Cerebellar cortex (tissue), 1 donor: ENCODE measurements at places on chromosomes 5 and 9.

GRCh38 chr5:85049020-85049419 is 664.3 kb upstream of the EDIL3 start:
- peak; percentile 5 for DNase-seq

DNA sequence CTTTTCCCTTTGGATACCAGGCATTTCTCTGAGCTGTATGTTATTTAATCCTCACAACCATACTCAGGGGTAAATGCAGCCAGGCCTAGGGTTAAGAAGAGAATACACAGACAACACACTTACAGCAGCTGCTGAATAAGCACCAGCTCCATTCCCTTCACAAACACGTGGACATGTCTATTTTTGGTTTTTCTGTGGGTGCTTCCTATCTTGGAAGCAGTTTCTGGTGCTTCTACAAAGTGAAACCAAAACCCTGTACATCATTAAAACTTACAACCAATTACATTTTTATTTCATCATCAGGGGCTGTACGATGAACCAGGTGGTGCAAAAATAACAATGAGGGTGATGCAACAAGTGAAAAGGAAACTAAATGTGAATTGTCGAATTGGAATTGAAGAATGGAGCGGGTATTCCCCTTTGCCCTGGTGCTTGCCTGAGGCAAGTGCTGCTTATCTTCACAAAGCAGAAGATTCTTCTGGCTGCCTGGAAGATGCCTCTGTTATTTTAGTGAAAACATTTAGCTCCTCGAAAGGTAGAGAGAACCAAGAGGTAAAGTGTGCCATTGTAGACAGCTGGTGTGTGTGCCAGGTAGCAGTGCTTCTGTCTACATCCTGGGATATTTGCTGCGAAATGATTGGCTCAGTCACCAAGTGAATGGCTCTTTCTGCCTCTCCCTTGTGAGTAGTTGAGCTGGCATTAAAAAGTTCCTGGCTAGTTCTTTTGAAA is 18.6 kb upstream of the IFNB1 start:
- no peak for DNase-seq

DNA sequence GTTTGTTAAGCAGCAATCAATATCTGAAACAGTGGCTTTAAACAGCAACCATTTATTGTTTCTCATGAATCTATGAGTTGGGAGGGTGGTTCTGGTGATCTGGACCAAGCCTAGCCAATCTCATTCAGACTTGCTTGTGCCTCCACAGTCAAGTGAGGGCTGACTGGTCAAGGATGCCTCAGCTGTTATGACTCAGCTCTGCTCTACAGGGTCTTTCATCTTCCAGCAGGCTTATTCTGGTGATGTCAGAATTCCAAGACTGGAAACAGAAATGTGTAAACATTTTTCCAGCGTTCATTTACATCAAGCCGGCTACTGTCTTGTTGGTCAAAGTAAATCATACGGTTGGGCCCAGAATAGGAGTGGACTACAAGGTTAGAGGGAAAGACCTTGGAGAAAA is 2.5 kb upstream of the PIP5K1B start:
- DNase-seq, result no peak

- no peak for DNase-seq
Observed at GRCh38 chr5:34751807-34752736, 86.9 kb upstream of the TTC23L start.

DNA sequence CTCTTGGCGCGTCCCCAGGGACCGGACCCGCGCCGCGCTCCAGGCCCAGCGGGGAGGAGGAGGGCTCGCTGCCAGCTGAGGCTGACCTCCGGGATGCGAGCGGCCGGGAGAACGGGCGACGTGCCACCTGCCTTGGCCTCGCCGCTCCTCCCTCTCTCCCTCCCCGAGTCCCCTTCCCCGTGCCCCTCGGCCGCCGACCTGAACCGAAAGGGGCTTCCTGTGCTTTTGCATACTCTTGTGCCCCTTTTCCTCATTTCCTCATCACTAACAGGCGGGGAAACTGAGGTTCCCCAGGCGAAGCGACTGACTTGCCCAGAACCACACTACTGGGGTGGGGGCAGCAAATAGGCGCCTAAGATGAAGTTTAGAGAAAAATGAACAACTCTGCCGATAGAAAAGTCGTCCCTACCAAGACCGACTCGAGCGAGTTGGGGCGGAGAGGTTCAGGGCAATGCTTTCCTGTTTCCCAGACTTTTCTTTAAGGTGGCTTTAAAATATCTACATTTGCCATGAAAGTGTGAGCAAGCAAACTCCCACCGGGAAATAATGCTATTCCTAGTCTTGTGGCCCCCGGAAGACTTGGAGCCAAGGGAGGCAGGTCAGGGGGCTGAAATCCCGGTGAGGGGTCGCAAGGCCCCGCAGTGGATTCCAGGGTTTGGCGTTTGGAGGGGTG is 580 bp upstream of the DUSP1 start:
- DNase-seq, result peak; percentile 69

DNA sequence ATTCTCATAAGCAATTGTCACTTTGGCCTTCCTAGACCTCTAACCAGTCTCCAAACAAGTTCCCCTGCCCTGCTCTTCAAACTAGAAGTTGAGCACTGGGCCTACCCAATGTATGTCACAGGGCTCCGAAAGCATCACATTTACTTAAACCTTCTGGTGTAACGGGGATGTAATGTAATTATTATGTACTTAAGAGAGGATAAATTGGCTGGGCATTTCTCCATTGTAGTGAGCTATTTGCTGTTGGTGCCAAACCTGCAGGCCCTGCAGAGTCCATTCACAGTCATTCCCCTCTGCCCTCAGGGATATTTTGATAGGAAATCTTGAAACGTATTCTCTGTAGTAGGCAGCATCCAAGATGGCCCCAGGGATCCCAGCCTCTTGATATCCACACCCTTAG is 64.2 kb upstream of the GNE start:
- DNase-seq, result no peak

- DNase-seq, result no peak
Observed at GRCh38 chr5:148540647-148541046, 113.7 kb downstream of the HTR4 start.

DNA sequence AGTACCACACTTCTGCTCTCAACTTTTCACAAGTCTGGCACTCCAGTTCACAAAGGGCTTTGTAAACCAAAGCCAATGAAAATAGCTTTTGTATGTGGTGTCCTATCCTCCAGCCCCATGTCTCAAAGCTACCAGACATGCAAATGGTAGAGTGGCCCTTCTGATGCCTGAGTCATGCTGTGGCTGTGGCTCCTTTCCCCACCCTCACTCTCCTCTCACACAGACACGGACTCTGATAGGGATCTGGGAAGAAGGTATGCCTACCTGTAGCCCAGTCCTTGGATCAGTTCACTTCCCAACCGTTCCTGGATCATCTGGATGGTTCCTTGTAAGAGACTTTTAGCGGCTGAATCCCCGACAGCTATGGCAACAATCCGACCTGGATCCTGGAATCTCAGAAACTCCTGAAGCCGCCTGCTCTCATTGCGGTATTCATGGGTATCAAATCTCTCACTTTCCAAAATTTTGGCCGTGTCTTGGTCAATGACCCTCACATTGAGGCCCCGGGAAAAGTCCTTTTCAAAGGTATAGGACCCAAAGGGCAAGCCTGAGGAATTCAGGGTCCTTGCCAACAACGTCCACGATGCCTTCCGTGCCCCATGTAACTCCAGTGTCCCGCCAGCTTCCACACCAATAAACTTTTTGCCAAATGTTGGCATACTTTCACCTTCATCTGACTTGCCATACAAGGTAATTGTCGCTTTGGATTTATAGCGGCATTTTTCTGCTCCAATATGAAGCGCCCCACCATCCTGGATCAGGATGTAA is 23.4 kb downstream of the CEMIP2 start:
- no peak for DNase-seq

GRCh38 chr5:65738305-65738704 is 16.3 kb downstream of the NLN start:
- DNase-seq, result no peak

GRCh38 chr9:110543631-110544051 is 35.9 kb downstream of the SVEP1 start:
- DNase-seq, result peak; percentile 48

DNA sequence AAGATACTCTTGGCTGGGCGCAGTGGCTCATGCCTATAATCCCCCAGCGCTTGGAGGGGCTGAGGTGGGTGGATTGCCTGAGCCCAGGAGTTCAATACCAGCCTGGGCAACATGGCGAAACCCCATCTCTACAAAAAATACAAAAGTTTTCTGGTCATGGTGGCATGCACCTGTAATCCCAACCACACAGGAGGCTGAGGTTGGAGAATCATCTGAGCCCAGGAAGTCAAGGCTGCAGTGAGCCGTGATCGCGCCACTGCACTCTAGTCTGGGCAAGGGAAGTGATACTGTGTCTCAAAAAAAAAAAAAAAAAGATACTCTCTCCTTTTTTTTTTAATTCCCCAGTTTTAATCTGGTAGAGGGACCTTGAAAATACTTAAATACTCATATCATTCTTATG is 15.0 kb downstream of the ANKRD33B start:
- no peak for DNase-seq

- no peak for DNase-seq
Observed at GRCh38 chr5:135308752-135309151, 90.3 kb downstream of the MACROH2A1 start.

DNA sequence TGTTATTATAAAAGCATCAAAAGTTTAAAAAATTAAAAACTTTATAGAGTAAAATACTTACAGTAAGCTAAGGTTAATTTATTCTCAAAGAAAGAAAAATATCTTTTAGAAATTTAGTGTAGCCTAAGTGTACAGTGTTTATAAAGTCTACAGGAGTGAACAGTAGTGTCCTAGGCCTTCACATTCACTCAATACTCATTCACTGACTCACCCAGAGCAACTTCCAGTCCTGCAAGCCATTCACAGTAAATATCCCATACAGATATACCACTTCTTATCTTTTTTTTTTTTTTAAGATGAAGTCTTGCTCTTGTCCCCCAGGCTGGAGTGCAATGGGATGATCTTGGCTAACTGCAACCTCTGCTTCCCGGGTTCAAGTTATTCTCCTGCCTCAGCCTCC is 73.1 kb upstream of the FST start:
- DNase-seq, result no peak

GRCh38 chr5:67462147-67462546 is 265.5 kb upstream of the CD180 start:
- no peak for DNase-seq

DNA sequence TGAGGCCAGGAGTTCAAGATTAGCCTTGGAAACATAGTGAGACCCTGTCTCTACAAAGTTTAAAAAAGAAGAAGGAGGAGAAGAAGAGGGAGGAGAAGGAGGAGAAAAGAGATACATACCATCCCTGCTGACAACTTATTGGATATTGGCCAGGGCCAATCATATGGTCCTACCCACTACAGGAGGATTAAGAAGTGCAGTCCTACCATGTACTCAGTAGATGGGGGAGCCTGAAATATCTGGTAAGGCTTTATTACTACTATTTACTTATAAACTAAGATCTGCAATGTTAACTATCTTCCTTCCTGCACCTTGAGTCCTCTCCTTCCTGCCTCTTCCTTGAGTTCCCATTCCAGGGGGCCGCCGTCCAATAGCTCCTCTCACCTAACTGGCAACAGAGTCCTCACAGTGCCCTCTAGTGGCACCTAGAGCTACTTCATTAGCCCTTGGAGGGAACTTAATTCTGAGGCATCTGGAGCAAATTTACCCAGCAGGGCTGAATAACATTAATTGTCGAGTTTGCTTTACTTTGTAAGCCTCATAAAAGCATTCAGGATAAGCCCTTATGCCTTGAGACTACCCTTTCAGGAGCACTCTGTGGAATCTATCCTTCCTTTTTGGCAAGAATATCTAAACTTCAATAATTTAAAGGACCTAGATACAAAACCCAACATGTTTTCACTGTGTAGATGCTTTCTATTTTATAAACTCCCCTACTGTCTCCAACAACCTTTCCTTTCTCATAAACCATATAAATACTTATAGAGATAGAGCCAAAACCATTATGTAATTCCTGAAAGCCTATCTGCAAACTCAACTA is 39.1 kb upstream of the RANBP6 start:
- DNase-seq, result peak; percentile 74

DNA sequence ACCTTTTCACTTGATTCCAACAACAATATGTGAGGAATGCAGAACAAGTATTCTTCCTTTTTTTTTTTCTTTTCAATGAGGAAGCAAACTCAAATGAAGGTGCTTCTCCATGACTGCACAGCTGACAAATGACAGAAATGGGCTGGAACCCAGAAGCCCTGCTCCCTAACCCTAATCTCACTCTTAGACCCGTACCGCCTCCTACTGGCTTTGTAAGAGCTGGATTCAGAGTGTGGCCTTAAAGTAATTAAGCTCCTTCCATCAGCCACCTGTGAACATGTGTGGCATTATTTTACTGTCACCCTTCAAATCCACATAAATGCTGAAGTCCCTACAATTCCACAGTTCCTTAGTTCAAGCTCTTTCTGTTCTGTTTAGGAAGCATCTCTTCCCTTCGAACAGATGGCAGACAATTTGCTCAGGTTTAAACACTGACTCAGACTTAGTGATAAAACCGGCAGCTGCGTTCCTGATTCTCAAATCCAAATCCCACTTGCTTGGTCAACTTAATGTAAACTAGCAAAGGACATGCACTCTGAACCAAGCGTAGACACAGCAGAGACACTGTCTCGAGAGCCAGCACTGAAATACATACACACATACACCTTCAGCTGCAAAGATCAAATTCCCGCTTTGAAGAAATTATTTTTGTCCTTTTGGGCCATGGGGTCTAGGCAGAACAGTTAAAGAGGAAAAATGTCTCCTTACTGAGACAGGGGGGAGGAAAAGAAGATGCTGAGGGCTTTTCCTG is 316.7 kb upstream of the TLE4 start:
- DNase-seq, result peak; percentile 69

DNA sequence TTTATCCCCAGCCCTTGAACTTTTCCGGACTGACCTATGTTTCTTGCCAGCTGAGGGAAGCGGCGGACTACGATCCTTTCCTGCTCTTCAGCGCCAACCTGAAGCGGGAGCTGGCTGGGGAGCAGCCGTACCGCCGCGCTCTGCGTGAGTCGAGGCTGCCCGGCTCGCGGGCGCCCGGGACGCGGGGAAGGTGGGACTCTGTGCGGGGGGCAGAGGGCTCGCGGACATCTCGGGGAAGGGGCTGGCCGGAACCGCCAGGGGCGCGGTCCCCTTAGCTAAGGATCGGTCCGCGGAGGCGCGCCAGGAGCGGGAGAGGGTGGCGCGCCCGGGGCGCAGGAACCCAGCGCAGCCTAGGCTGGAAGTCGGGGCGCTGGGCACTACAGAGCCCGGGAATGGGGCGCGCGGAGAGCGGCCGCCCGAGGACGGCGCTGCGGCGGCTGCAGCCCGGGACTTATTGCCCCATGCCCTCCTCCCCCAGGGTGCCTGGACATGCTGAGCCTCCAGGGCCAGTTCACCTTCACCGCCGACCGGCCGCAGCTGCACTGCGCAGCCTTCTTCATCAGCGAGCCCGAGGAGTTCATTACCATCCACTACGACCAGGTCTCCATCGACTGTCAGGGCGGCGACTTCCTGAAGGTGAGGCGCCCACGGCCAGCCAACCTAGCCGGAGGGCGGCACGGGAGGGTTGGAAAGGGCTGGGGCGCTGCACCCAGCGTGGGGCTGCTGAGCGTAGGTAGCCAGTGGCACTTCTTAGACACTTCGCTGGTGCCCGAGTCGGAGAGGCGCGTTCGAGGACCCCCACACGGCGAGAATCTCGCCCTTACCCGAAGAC is 922 bp downstream of the CRHBP start:
- no peak for DNase-seq

GRCh38 chr5:132385326-132386105 is 16.0 kb downstream of the SLC22A5 start:
- peak; percentile 64 for DNase-seq

GRCh38 chr9:81058782-81059181 is 630.6 kb downstream of the TLE1 start:
- no peak for DNase-seq
